NCI-H2227 treated with DMSO at 0.1 percent for 48 hours (cell line): ENCODE measurements at places on chromosomes 13 and 19.

DNA sequence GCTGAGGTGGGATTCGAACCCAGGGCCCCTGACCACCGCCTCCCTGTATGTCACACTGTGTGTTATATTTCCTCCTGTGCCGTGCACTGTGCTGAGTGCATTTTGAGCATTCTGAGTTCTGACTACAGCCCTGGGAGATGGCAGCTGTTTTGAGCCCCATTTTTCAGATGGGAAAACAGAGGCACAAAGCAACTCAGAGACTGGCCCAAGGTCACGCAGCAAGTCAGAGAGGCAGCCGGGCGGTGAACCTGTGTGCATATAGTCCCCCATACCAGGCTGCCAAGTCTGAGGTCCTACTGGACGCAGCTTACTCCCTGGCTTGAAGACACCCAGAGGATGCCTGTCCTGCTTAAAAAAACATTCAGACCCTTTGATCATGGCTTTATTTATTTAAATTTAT lies 17.7 kb downstream of the MYH14 start:
- no peak for DNase-seq

GRCh38 chr13:101951114-101951513 lies 450.7 kb downstream of the FGF14 start:
- no peak for DNase-seq

GRCh38 chr13:46618694-46619254 lies 65.8 kb downstream of the LRCH1 start:
- no peak for DNase-seq

- no peak for DNase-seq
These were observed 1230.9 kb upstream of the SLC10A2 start for GRCh38 chr13:104297075-104297474.

DNA sequence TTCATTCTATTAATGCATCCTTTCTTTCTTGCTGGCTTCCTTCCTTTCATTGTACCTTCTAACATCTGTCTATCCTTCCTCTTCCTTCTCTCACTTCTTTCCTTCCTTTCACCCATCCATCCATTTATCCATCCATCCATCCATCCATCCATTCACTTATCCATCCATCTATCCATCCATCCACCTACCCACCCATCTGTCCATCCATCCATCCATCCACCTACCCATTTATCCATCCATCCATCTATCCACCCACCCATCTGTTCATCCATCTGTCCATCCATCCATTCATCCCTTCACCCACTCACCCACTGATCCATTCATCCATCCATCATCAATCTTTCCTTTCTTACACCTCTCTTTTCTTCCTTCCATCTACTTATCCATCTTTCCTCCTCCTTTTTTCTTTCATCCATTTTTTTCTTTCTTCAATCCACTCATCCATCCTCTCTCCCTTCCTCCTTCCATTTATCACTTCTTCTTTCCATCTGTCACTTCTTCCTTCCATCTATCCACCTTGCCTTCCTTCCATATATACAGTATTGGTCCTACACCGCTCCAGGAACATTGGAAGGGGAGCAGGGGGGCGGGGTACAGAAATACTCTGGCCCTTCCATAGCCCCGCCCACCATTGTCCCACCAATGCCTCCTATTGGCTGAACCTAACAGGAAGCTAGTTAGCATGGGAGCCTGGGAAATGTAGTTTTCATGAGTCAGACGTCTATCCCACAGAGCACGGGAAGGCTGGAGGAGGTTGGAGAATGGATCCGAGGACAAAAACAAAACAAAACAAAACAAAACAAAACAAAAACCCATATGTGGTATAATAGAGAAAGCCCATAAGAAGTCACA lies 45.9 kb downstream of the MBD3L1 start:
- DNase-seq = no peak

DNA sequence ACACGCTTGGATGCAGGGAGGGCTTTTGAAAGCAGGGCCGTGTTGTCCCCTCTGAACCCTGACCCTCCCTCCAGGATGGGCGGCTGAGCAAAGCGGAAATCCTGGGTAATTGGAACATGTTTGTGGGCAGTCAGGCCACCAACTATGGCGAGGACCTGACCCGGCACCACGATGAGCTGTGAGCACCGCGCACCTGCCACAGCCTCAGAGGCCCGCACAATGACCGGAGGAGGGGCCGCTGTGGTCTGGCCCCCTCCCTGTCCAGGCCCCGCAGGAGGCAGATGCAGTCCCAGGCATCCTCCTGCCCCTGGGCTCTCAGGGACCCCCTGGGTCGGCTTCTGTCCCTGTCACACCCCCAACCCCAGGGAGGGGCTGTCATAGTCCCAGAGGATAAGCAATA lies 15.2 kb downstream of the RCN3 start:
- no peak for DNase-seq

- no peak for DNase-seq
These were observed 1851.1 kb downstream of the PCDH9 start for GRCh38 chr13:65378943-65379519.

GRCh38 chr19:15431396-15432017 lies 12.7 kb upstream of the AKAP8L start:
- no peak for DNase-seq

- no peak for DNase-seq
These were observed 194.0 kb upstream of the PCDH17 start for GRCh38 chr13:57437587-57437986.

DNA sequence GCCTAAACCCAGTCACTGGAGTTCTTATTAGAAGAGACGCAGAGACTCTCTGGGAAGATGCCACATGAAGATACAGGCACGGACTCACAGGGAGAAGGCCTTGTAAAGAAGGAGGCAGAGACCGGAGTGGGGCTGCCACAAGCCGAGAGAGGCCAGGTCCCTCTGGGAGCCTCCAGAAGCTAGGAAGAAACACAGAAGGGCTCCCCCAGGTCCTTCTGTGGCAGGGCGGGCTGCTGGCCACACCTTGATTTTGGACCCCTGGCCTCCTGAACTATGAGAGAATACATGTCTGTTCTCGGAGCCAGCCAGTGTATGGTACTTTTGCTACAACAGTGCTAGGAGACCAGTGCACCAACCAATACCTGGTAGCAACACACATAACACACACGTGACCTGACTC lies 140.1 kb upstream of the SPACA7 start:
- no peak for DNase-seq

- no peak for DNase-seq
These were observed 25.6 kb downstream of the EPS15L1 start for GRCh38 chr19:16446108-16446723.

DNA sequence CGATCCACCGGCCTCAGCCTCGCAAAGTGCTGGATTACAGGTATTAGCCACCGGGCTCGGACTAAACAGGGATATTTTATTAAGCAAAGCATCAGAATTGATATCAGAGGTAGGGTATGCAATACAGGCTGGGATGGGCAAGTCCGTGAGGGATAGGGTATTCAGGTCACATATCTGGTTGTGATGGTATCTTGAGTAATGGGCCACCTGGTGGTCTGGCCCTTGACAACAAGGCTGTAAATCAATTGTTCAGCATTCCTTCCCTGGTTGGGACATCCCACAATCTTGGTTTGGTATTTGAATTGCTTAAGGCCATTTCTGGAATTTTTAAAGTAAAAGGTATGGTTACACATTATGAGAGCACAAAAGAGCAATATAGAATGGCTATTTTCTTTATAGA lies 1588.0 kb downstream of the SLITRK1 start:
- no peak for DNase-seq
